ENCODE measurements at places on chromosomes 7 and 10.

GRCh38 chr7:50751146-50751545 is 31.6 kb downstream of the GRB10 start:
- no peak for DNase-seq

DNA sequence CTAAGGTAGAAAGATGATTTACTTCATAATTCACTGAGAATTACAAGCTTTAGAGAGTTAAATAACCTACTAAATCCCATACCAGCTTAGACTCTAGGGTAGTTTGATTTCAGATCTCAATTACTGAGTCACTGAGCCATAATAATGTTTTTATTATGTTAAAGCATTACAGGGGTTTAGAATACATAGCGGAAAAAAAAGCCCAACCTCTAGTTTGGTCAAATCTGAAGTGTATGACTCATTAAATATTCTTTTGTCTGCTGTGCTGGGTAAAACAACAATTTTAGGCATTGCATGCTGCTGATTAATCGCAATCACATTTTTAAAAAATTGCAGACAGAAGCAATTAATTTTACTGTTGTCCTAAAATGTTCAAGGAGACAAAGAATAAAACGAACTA is 48.5 kb downstream of the MALRD1 start:
- no peak for DNase-seq

- DNase-seq, result no peak
Observed at GRCh38 chr10:132141076-132141475, 45.7 kb upstream of the DPYSL4 start.

GRCh38 chr10:46035923-46036849 is 5.8 kb upstream of the NCOA4 start:
- DNase-seq, result no peak

- DNase-seq, result no peak
Observed at GRCh38 chr10:86876748-86877147, 80.7 kb downstream of the MMRN2 start.

- DNase-seq, result no peak
Observed at GRCh38 chr10:119498889-119499676, 43.4 kb downstream of the RGS10 start.

DNA sequence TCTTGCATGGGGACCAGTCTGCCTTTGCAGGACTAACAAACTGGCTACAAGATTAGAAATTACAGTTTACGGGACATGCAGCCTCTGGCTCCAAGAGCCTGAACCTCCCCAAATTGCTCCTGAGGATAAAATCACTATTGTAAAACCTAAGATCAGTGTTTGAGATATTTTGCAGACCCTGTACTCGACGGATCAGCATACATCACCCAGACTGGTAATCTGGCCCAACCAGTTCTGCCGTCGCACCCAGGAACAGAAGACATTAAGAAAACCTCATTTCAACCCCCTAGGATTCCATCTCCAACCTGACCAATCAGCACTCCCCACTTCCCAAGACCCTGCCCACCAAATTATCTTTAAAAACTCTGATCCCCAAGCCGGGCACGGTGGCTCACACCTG is 27.1 kb upstream of the DNMBP start:
- DNase-seq, result no peak

GRCh38 chr7:92020636-92021035 is 80.0 kb downstream of the AKAP9 start:
- no peak for DNase-seq

DNA sequence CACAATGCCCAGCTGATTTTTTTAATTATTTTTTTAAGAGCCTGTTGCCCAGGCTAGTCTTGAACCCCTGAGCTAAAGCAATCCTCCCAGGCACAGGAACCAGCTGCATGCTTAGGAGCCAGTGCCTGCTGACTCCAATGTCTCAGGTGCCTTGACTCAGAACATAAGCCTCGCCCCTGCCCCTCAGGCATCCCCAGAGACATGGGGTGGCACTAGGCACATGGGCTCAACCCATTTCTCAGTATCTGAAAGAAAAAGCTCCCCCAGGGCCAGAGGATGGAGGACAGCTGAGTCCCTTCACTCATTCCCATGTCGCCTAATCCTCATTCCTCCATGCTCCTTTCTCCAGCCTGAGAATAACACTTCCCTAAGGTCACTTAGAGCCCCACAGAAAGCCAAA is 39.1 kb downstream of the KCNH2 start:
- DNase-seq, result no peak

GRCh38 chr10:100826983-100827818 is 81.8 kb downstream of the PAX2 start:
- DNase-seq, result no peak

GRCh38 chr10:85067955-85068354 is 739.6 kb downstream of the CCSER2 start:
- no peak for DNase-seq

GRCh38 chr7:105587909-105588635 is 6.8 kb upstream of the EFCAB10 start:
- no peak for DNase-seq

DNA sequence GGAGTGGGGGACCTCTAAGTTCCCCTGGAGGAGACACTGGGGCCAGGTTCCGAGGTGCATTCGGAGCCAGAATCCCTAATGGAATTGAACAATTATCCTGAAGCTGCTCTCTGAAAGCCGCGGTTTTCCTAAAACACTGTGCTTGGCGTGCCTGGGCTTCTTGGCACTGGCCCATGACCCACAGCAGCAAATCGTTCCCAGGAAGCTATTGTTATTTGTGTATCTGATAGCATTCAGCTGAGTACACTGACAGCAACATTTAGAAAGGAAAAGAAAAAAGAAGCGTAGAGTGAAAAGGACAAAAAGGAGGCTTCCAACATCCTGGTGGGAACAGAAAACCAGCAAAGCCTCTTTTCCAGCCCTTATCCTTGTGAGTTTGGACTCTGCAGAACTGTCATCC is 339.8 kb downstream of the FRMD4A start:
- DNase-seq, result no peak

DNA sequence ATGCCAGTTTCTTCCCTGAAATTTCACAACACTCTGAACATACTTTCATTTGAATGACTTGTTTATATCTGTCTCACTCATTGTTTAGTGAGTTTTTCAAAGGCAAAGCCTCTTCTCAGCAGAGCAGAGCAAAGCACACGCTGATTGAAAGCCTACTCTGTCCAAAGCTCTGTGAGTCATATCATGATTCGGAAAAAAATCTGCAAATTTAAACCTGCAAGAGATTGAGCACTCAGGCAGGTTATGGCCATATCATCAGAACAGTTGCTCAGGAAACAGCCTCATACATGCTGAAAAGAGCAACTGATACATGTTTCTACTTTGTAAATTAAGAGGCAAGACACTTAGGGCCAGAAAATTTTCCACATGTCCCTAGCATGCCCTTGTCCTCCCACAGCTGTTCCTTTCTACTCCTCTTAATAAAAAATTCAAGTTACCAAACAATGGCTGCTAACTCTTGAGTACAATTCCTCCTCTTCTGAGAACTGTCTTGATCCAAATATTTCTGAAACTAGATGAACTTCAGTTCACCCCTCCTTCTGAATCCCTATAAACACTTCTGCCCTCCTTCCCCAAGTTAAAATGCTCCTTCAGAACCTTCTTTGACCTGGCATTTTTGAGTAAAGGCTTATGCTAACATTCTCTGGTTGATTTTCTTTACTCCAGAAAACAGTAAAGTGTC is 140.6 kb upstream of the HPS1 start:
- no peak for DNase-seq

DNA sequence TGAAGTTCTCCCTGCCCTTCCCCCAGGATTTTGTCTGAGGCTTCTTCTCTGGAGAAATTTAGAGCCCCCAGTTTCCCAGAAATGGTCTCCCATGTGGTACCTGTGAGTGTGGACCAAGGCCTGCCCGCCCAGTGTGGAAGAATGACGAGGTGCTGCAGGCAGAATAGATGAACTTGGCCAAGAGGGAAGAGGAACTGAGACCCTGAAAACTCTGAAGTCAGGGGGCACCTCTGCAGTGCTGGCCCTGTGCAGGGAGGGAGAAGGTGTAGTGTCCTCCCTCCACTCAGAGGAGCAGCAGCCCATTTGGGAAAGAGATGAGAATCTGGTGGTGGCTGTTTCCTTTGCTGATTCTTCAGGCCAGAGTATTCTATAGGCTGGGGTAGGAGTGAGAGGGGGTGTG is 115.2 kb upstream of the PCGF5 start:
- no peak for DNase-seq

GRCh38 chr10:34029455-34029854 is 695.0 kb upstream of the NRP1 start:
- DNase-seq, result no peak

DNA sequence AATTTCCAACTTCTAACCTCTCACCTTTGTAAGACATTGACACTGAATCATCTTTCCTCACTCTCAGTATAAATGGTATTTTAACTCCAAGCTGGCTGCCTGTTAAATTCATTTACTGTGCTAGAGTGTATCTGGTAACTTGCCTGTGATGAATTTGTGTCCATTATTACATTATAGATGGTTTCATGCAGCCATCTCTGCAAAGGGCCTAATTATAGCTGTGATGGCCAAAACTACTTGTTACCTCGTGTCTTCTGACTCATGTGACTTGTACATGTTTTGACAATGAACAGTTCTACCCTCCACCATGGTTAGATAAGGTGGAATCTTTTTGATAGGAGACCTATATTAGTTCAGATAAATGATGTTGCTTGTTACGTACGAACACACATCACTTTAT is 392.0 kb downstream of the PAXIP1 start:
- DNase-seq, result no peak

DNA sequence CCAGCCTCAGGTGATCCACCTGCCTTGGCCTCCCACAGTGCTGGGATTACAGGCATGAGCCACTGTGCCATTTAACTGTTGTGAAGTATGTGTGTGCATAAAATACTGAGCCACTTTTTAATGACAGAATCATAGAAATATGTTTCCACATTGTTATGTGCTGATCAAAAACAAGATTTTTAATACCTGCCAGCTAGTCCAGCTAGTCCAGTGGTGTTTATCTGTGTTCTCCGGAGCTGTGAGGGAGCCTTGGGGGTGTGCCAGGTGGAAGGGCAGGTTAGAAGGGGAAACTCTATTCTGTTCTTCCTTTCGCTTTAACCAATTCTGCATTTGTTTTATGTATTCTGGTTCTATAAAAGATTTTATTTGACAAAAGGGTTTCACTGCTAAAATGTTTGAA is 7.0 kb downstream of the FAM221A start:
- no peak for DNase-seq

GRCh38 chr7:158816995-158817394 is 12.3 kb downstream of the ESYT2 start:
- no peak for DNase-seq

- no peak for DNase-seq
Observed at GRCh38 chr10:13787015-13787421, 200.3 kb downstream of the PRPF18 start.

DNA sequence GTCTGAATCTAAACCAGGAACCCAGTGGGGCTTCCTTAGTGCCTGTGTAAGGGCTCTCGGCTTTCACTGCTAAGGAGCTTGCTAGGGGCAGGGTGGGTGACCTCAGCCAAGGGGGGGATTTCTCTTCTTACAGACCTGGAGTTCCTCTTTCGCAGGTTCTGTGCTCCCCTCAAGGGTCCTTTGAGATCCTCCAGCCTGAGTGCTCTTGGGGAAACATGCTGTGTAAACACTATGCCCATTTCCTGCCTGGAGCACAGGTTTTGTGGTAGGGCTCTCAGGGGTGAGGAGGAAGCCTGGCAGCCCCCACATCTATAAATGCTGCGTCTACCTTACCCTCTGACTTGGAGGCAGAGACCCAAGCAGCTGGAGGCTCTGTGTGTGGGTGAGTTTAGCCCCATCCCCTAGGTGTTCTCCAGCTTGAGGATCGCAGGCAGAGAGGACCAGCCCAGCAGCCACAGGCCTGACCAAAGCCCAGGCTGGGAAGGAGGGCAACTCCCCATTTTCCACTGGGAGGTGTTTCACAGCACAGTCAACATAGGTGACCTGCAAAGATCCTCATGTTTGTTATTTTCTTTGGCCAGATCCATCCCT is at the start of gene SFTPA1:
Gene SFTPA1 (plus strand): TSS at position 339 of the 591 bp plus-strand sequence. CDS start 887 bp downstream, outside the sequence.
- DNase-seq, result no peak

- DNase-seq, result no peak
Observed at GRCh38 chr7:145219461-145219860, 383.6 kb upstream of the TPK1 start.

DNA sequence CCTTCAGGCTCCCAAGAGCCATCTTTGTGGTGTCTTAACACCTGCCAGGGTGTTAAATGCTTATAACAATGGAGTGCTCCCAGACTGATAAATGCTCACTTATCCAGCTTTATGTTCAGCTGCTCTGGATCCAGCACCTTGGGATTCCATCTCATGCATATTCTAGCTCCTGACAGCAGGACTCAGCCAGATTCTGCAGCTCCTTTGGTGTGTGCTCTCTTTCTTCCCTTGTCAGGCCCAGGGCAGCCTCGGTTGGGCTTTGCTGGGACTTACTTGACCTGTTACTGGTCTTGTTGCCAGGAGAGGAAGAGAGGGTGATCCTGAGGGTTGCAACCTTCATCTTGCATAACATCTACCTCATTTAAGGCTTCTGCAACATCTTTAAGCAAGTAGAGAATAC is 59.4 kb upstream of the CCNY start:
- no peak for DNase-seq

DNA sequence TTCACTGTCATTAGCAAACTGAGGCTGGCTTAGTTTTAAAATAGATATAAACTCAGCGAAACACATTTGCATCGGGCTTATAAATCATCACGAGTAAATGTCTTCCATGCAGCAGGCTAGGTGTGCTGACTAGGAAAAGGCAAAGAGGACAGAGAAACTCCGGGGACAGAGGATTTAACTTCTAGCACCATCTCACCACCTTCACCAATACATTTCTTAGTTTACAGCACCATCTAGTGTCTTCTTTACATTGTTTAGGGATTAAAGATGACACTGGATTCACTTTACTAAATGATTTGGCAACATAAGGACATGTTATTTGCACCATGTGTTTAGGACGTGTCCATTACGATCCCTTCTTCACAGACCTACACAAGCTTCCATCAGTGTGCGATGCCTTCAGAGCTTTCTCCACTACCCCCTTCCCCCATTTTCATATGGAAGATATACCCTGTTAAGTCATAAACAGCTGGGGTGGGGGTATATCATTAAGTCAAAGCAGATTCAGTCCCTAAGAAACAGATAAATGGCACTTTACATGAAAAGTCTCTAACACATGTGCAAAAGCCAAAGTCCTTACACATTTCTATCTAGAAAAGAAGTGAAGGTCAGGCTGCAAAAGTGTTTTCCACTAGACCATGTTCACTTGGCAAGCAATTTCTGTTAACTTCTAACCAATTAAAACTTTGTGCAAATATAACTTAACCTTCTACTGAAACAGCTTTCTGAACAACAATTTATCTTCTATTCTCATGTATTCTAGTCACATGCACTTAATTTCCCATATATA is 103.3 kb downstream of the GRB10 start:
- no peak for DNase-seq

- no peak for DNase-seq
Observed at GRCh38 chr7:20164425-20165145, 52.6 kb downstream of the MACC1 start.

- DNase-seq, result peak; percentile 88
Observed at GRCh38 chr10:109978481-109978880, 29.3 kb upstream of the ADD3 start.

Data from H1 (cell line).